ENCODE measurements at places on chromosomes 6 and 20.

DNA sequence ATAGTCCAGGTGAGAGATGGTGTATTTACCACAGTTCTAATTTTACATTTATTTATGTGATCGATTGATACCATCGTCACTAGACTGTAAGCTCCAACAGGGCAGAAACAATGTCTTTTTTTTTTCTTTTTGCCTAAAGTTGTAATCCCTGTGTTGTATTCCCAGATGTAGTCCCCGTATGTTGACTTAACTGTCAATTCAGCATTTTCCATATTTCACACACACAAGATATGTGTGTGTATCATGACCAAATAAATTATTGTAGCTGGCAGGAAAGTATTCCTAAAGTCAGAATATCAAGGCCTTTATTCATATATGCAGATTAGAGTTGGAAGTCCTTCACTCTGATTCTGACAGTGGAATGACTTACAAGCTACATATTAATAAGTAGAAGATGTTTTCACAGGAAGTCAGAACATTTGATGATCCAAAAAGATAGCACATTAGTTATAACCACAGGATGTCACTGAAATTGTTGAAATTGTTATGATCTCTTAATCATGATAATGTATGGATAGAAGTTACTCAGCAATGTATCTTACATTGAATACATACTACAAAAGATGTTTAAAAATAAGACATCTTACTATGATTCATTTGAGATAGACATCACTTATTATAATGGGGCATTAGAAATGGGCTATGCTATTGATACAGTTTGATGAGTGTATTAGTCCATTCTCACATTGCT is 10.6 kb downstream of the RNF182 start:
- DNase-seq: no peak

DNA sequence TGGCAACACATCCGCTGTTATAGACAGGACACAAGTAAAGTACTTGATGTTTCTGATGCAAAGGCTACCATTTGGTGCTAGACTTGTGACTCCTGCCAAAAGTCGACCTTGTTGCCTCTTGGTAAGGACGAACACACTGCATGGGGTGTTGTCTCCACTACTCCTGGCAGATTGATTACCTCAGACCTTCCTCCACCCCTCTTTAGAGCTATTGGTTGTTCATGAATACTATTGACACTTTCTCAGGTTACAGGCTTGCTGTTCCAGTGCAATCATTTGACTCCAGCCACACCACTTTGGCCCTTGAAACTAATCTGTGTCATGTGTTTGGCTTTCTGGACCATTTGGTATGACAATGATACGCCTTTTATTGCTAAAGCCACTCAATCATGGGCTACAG is 62.3 kb downstream of the TRMT11 start:
- DNase-seq: no peak

DNA sequence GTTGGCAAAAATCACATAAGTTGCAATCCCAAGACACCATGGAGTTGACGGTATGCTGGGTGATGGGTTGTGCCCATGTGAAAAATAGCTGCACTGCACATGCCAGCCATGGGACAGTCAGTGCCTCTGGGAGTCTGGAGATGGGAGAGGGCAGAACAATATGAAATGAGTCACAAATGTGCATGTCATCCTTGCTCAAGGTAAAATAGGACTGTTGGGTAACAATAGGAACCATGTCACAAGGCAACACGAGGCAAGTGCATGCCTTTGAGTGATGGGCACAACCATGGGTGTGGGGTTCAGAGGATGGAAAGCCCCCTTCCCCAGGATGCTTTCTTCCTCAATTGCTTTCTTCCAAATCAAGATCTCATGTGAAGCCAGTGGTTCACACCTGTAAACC is 70.5 kb upstream of the PIM1 start:
- no peak for DNase-seq

- DNase-seq: no peak
These were observed 429.0 kb downstream of the PREX1 start for GRCh38 chr20:48398506-48399449.

GRCh38 chr6:126015863-126016262 is 29.5 kb downstream of the TRMT11 start:
- no peak for DNase-seq

GRCh38 chr20:59482351-59483187 is 121.8 kb upstream of the PHACTR3 start:
- DNase-seq: no peak

- DNase-seq: no peak
These were observed 182.9 kb downstream of the PDE7B start for GRCh38 chr6:136034422-136034821.

GRCh38 chr6:56938649-56939191 is 16.2 kb upstream of the BEND6 start:
- DNase-seq: no peak

GRCh38 chr20:6921717-6922386 is 154.4 kb downstream of the BMP2 start:
- DNase-seq: no peak

GRCh38 chr6:147802459-147802858 is 294.0 kb downstream of the SAMD5 start:
- no peak for DNase-seq

DNA sequence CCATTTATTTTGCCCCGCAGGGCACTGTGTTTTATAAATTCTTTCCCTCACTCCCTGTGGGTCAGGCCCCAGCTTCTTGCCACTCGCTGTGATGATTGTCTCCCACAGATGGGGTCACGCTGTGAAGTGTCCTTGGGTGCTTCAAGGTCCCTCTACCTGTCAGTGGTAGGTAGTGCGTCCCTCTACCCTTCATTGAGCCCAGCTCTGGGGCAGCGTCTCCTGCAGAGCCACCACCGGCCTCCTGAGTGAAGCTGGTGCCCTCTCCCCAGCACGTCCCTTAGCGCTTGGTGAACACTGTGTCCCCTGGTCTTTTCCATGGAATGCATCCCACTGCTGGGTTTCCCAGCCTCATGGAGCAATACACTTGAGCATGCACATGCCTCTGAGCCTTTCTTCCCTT is 108.2 kb downstream of the NRN1 start:
- DNase-seq: no peak

DNA sequence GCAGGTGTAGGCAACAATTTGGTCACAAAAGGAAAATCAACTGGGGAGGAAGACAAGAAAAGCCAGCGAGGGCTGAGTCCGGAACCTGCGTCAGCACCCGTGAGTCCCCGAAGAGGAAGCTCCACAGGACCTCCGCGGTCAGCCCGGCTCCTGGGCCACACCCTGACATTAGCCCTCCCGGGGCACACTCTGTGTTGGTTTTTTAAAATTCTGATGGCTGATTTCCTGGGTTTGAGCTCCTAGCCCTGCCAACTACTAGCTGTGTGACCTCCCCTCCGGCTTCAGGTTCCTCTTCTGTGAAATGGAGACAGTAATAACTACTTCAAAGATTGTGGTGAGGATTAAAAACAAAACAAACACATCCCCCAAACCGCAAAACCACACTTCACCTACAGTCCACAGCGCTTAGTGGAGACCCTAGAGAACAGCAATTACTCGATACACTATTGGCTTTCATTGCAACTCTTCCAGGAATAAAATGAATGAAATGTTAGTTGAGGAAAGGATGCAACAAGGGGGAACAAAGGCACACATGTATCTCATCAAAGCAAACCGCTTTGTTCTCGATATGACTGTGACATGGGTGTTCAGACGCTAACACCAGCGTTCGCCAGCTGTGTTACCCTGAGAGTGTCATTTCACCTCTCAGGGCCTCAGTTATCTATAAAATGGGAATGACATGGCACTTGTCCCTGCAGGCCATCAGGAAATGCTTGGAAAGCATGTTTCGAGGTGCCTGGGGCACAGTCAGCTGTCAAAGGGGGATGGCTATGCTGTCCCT is 985 bp downstream of the ZBP1 start:
- DNase-seq: no peak

GRCh38 chr6:14618759-14619418 is 501.3 kb downstream of the CD83 start:
- no peak for DNase-seq

GRCh38 chr6:134288538-134289203 is 29.2 kb downstream of the SGK1 start:
- DNase-seq: no peak

GRCh38 chr6:139846538-139847456 is 472.3 kb upstream of the CITED2 start:
- no peak for DNase-seq

- no peak for DNase-seq
These were observed 3.1 kb upstream of the NKX2-2 start for GRCh38 chr20:21516861-21517565.

DNA sequence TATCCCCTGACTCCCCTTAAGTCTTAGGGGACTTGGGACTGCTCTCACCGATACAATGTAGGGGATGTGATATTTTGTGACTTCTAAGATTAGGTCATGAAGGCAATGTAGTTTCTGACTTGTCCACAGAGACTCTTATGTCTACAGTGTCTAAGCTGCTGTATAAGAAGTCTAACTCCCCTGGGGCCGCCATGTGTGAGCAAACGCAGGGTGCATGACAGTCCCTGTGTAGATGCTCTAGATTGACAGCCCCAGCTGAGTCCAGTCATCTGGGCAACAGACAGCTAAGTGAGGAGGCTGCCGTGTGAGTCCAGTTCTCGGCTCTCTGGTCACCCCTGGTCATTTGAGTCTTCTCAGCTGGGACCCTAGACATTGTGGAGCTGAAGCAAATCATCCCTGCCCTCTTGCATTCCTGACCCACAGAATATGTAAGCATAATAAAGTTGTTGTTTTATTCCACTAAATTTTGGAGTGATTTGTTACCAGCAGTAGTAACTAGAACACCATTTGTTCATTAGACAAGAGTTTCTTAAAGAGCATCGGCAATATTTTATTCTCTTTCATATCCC is 743.3 kb upstream of the CHD6 start:
- no peak for DNase-seq

- DNase-seq: no peak
These were observed 41.4 kb upstream of the CCN2 start for GRCh38 chr6:131992557-131992956.

- no peak for DNase-seq
These were observed 95.0 kb downstream of the SCML4 start for GRCh38 chr6:107729098-107729497.

- DNase-seq: no peak
These were observed 276.4 kb downstream of the TAF4 start for GRCh38 chr20:61789329-61789728.

- no peak for DNase-seq
These were observed 12.9 kb upstream of the C20orf144 start for GRCh38 chr20:33649201-33649681.

DNA sequence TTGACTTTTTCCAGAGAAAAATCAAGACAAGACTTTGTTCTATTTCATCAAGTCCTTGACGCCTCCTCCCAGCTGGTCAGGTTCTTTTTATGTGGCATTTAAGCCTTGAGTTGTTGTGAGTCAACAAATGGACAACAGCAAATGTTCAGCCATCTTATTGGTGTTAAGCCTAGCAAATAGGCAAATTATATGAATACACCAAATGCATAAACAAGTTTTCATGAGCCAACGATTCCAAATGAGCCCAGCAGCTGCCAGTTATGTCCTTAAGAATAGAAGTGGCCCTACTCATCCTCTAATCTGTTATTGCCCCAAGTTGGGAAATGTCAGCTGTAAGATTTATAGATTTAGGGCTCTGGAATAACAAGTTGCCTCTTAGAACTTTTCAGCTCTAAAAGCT is 312.0 kb downstream of the SOX4 start:
- DNase-seq: no peak

DNA sequence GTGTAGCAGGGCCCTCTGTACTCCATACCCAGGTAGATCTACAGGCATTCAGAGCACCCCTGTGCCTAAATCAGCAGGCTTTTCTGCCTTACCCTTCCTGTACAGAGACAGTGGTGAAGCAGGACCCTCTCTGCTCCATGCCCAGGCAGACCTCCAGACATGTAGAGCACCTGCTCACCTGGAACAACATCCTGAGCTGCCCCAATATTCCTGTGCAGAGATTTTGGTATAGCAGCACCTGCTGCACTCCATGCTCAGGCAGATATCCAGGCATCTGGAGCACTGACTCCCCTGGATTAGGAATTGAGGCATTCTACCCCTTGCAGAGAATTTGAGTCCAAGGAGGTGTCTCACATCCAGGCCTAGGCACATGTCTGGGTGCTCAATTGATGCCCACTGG is 12.6 kb upstream of the CST1 start:
- DNase-seq: no peak

DNA sequence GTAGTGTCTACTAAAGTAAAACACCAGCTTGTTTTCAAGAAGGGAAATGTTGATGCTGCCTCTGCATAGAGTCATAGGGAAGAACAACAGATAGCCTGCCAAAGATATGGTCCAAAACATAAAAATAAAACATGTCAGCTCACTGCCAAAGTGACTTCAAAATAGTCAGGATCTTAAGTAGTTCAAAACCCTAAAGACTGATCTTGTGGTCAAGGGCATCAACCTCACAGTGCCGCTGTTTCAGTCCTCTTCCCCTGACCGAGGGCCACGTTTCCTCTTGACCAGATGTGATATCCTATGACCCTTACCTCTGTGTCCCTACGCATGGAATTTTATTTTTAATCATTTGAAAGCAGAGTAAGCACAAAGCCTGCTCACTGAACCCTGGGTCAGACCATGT is 104.2 kb upstream of the CNKSR3 start:
- no peak for DNase-seq

DNA sequence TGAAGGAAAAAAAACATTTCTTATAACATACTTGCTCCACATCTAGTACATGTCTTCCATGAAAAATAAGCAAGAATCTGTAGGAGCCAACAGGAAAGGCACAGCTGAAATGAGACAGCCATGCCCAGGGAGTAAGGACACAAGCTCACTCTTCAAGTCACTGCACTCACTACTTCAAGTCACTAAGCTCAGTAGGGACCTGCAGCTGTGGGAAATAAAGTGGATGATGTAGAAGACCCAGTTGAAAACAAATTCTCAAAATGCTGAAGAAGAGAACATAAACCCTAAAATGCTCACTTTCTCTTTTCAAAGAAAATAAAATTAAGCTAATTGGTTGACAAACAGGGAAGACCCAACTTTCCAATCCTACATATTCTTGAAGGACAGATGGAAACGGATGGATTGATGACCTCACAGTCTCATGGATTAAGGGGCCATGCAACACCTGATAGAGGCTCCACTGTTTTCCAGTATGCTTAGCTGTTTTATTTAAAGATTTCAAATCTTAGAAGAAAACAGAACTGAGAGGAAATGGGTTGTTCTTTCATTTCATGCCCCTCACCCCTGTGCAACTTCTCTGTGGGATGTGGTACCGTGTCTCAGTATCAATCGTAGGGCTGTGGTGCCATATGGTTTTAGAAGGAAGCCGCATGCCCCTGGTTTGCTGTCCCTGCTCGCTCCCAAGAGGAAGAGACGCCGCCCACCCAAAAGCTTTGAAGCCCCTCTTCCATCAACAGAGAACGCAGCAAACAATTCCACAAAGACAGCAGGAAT is 133.3 kb downstream of the WDR27 start:
- no peak for DNase-seq

- DNase-seq: no peak
These were observed 756 bp downstream of the MOXD1 start for GRCh38 chr6:132400555-132400882.

GRCh38 chr20:50302341-50303057 is 111.9 kb downstream of the CEBPB start:
- DNase-seq: no peak

GRCh38 chr6:35363293-35363750 is 21.0 kb downstream of the PPARD start:
- no peak for DNase-seq

GRCh38 chr20:38321959-38322598 is 18.1 kb downstream of the BPI start:
- peak; percentile 2 for DNase-seq

Measured in SHP77 (cell line).